ENCODE measurements at places on chromosomes 6 and 20. TPM values are rescaled to one million over a fixed set of nuclear protein-coding genes. Genes with fewer than 3 reads are reported as not detected.

The PEX6 gene
- total RNA-seq, result 27.8 TPM

The SLC17A3 gene
- total RNA-seq, result not detected

The IFNGR1 gene
- total RNA-seq, result 115 TPM

The PLEKHG1 gene
- total RNA-seq, result 7.6 TPM

The FAM229B gene
- 69.3 TPM for total RNA-seq

The SLC24A3 gene
- total RNA-seq, result 0.62 TPM

The PKHD1 gene
- not detected for total RNA-seq

The KCNB1 gene
- 1.9 TPM for total RNA-seq

DNA sequence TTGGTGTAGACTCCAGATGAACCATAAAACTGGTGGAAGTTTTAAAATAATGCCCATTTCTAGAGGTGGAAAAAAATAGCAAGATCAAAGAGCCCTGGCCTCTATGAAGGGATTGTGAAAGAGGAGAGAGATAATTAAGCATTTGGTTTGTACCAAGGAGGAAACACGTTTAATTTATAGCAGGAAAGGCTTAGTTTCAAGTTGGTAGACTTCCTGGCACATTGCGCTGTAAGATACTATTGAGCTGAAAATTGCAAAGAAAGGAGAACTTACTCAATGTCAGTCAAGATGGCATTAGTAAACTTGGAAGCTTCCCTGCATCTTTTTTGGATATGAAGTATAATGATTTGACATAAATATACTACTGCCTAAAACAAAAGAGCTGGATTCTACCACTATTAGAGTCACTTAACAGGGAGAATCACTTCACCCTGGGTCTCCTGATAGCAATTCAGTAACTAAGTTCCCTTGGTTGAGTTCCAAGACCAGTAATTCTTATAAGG is 24.4 kb downstream of the MARCKS start:
- DNase-seq, result no peak

DNA sequence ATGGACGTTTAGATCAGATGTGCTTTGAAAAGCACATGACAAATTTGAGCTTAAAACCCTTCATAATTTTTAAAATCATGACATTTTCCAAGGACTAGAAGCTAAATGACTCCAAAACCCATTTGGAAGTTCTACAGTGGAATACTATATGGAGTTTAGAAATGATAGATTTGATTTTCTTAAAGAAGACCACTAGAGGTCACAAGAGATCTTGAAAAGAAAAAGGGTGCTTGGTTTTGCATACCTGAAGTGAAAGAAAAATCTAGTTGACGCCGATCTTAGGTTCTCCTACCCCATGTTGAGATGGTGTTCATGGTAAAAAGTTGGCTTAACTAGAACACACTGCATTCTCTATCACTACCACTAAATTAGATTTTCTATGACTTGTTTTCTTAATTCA is 31.5 kb downstream of the CFAP61 start:
- no peak for DNase-seq

GRCh38 chr6:144140867-144141266 is 9.4 kb upstream of the STX11 start:
- no peak for DNase-seq

GRCh38 chr6:28985462-28986164 is 19.5 kb downstream of the ZNF311 start:
- peak; percentile 83 for DNase-seq

DNA sequence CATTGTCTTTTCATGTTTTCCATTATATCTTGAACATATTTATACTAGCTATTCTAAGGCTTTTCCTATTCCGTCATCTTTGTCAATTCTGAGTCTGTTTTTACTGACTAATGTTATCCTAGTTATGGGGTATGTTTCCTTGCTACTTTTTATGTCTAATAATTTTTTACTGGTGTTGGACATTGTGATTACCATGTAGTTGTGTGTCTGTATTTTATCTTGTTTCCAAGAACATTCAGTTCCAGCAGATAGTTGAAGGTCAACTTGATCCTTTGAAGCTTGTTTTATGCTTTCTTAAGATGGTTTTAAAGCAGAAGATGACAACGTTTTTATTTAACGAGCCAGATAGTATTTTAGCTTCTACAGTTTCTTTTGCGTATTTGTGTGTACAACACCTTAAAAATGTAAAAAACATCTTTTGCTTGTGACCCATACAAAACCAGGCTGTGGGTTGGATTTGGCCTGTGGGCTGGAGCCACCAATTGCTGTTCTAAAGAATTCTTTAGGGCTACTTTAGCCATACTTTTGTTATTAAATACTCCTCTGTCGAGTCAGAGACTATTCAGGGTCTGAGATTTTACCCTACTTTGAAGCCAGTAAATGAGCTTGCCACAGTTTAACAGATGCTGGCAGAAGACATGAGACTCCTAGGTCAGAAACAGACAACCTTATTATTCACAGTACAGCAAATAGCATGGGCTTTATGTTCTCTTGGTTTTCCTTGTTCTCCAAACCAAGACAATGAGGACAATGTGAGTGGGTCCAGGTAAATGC is 38.7 kb upstream of the REV3L start:
- no peak for DNase-seq

GRCh38 chr6:14910692-14911547 is 334.9 kb upstream of the JARID2 start:
- peak; percentile 54 for DNase-seq

DNA sequence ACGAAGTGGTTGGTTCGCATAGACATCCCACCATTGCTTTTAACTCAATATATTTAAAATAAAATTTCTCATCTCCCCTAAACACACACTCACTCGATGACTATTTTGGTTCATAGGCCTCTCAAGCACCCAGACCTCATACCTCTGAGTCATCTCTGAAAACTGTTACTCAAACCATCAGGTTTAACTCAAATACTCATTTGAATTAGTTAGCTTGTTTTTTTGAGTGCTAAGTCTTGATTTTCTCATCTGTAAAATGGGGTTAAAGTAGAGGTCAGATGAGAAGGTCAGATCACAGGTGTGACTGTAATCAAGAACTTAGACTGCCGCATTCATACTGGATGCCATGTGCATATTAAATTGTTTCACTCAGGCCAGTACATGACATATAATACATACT is 243.9 kb upstream of the TENT5A start:
- no peak for DNase-seq

GRCh38 chr6:52286798-52287432 is 2.4 kb upstream of the MCM3 start:
- peak; percentile 76 for DNase-seq

GRCh38 chr6:157246771-157247484 is 76.4 kb downstream of the TMEM242 start:
- no peak for DNase-seq

DNA sequence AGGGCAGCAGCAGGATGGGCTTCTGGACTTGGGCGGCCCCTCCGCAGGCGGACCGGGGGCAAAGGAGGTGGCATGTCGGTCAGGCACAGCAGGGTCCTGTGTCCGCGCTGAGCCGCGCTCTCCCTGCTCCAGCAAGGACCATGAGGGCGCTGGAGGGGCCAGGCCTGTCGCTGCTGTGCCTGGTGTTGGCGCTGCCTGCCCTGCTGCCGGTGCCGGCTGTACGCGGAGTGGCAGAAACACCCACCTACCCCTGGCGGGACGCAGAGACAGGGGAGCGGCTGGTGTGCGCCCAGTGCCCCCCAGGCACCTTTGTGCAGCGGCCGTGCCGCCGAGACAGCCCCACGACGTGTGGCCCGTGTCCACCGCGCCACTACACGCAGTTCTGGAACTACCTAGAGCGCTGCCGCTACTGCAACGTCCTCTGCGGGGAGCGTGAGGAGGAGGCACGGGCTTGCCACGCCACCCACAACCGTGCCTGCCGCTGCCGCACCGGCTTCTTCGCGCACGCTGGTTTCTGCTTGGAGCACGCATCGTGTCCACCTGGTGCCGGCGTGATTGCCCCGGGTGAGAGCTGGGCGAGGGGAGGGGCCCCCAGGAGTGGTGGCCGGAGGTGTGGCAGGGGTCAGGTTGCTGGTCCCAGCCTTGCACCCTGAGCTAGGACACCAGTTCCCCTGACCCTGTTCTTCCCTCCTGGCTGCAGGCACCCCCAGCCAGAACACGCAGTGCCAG is at the start of gene TNFRSF6B:
TSS of gene TNFRSF6B (plus strand) at position 25 of the 729 bp plus-strand sequence. CDS start at position 141, 116 bp downstream.
- DNase-seq, result peak; percentile 53

- peak; percentile 83 for DNase-seq
These were observed 48.9 kb downstream of the ANKRD60 start for GRCh38 chr20:58179432-58180099.

- DNase-seq, result no peak
These were observed 224.9 kb downstream of the ANKRD60 start for GRCh38 chr20:58003525-58003924.

- no peak for DNase-seq
These were observed 26.4 kb downstream of the ARMC2 start for GRCh38 chr6:108874470-108875160.

GRCh38 chr20:34627458-34627857 is 49.4 kb downstream of the PIGU start:
- DNase-seq, result no peak

DNA sequence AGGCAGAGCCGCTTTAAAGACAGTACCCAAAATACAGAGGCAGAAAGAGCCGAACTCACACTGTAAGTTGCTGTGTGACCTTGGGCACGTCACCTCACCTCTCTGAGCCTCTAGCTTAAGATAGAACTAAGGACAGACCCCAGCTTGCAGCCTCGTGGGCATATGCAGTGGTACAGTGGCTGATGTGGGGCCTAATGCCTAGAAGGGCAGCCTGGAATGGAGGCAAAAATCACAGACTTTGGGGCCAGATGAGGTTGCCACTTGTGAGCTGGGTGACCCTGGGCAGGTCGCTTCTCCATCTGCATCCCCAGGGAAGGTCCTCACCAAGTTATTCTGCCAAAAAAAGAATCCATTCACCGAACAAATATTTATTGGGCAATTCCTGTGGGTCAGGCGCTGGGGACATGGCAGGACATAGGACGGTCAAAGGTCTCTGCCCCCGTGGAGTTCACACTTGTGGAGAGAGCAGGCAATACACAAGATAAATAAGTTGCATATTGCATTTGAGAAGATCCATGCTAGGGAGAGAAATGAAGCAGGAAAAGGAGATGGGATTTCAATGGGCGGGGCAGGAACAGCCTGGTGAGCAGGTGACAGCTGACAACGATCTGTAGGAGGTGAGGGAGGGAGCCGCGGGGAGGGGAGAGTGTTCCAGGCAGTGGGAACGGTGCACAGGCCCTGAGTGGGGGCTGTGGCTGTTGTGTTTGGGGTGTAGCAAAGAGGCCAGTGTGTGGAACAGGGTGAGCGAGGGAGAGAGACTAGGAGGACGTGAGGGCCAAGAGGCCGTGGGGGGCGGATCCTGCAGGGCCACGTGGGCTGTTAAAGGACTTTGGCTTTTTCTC is 115.2 kb downstream of the CEBPB start:
- peak; percentile 46 for DNase-seq

DNA sequence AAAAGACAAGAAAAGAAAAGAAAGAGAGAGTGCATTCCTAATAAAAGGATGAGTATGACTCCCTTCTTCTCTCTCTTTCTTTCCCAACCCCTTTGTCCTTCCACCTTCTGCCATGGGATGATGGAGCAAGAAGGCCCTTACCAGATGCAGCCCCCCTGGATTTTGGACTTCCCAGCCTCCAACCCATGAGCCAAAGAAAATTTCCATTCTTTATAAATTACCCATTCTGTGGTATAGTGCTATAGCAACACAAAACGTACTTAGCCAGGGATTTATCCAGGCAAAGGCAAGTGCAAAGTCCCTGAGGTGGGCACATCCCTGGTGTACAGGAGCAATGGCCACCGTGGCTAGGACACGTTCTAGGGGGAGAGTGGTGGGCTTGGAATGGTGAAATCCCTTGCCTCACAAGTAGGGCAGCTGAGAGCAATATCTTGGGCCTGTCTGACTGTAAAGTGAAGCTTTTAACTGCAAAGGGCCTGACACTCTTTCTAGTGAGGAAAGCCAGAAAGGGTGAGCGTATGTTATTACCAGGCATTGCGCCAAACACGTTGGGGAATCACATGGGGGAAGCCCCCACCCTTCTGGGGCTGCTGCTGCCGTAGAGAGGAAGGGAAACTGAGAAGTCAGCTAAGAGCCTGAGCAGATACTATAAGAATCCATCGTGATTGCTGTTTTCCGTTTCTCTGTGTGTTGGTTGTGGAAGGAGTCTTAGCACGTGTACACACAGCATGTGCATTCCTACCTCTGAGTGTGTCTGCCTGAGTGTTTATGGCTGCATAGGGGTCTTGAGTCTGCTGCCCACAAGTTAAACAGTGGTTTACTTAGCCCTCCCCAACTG is 50.7 kb upstream of the SIRPA start:
- no peak for DNase-seq

DNA sequence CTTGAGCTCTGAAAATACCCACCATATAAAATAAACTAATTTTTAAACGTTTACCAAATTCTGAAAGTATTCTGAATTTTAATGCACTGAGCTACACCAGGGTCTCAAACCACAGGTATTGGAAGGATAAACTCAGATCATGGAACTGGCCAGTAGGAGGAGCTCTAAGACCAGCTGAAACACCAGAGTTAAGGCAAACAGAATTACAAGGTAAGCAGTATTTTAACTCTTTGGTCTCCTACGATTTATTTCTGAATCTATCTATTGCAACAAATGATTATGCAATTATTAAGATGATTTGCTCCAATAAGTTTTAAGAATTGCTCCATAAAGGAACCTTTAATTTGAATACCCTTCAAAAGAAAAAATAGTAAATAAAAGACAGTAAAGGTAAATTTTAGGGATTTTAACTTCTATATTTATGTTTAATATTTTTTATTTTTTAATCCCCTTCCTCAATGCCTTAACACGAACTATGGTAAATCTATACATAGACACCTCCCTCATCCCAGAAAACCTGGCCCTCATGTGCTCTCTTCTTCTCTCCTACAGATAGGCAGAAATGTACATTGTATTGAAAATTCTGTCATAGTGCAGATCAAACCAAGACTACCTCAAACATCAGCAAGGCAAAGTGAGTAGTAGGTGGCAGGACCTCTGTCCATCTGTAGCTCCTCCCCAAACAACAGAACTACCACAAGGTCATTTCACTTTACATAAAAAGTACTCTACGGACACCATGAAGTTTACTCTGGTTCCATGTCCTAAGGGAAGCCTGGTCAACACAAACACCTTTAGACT is 58.4 kb downstream of the SMLR1 start:
- DNase-seq, result no peak

DNA sequence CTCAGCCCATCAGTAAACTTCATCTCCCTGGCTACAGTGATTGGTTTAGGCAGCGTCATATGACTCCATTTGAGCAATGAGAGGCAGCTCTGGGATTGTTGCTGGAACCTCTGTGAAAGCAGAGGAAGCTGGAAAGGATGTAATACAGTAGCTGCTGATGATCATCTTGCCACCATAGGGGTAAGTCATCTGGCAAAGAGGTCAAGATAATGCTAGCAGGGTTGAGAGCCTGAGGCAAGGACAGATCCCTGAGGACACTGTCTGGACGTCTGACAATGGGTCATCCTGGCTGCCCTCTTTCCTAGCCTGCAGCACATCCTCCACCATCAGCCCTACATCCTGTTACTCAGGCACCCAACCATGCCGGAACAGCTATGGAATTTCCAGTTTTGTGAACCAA is 25.5 kb upstream of the FKBP1A start:
- no peak for DNase-seq
